ENCODE measurements at places on chromosomes 1 and 21.

DNA sequence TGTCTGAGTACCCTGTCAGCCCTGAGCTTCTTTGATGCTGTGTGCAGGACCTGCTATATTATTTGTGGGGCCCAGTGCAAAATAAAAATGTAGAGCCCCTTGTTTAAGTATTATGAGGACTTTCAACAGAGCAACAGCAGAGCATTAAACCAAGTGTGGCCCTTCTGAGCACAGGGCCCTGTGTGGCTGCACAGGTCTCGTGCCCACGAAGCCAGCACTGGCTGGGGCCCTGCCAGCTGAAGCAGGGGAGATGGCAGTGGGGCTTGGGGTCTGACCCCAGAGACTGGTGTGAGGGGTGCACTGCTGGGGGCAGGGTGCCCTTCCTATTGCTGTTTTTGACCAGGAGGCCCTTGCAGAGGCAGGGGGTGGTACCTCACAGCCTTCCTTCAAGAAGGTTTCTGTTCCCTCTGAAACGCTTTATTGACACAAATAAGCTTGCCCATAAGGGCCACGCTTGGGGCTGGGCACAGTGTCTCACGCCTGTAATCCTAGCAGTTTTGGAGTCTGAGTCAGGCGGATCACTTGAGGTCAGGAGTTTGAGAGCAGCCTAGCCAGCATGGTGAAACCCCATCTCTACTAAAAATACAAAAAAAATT lies 2.2 kb upstream of the SEMA4A start:
- no peak for DNase-seq

- DNase-seq: no peak
These were observed 17.4 kb upstream of the USP24 start for GRCh38 chr1:55232448-55233144.

DNA sequence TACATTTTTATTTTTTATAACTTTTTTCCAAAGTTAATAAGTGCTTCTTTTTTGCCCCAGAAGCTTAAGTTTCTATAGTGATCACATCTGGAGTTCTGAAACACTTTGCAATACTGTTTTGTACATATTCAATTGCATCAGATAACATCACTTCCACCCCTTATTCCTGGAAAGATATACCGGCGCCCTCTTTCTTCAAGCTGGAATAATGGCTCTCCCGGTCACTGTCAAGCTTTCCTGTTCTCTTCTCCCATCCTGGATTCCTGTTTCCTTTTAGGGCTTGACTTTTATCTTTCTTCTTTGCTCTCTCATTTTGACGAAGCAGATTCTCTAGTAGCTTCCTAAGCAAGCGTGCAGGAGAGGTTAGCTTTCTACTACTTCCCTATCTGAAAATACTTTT lies 1866.8 kb downstream of the MRPL39 start:
- no peak for DNase-seq

- no peak for DNase-seq
These were observed 493.2 kb upstream of the NFIA start for GRCh38 chr1:60589046-60589748.

DNA sequence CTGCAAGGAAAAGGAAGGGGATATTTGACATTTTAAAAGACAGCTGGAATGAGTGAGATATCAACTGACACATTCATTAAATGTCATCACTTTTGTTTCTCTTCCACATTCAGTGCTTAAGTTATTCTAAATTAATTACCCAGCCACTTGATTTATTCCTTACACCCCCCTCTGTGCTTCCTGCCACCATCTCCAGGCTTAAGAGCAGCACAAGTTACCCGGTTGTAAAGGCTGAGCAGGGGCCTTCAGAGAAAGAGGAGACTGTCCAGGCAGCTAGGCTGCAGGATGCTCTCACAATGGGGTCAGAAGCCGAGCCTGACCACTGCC lies 71.4 kb downstream of the SYT6 start:
- no peak for DNase-seq

GRCh38 chr1:64228167-64228957 lies 24.9 kb downstream of the UBE2U start:
- no peak for DNase-seq

GRCh38 chr1:218164930-218165700 lies 120.0 kb upstream of the RRP15 start:
- no peak for DNase-seq

- DNase-seq: no peak
These were observed 73.1 kb upstream of the EDEM3 start for GRCh38 chr1:184827600-184828368.

DNA sequence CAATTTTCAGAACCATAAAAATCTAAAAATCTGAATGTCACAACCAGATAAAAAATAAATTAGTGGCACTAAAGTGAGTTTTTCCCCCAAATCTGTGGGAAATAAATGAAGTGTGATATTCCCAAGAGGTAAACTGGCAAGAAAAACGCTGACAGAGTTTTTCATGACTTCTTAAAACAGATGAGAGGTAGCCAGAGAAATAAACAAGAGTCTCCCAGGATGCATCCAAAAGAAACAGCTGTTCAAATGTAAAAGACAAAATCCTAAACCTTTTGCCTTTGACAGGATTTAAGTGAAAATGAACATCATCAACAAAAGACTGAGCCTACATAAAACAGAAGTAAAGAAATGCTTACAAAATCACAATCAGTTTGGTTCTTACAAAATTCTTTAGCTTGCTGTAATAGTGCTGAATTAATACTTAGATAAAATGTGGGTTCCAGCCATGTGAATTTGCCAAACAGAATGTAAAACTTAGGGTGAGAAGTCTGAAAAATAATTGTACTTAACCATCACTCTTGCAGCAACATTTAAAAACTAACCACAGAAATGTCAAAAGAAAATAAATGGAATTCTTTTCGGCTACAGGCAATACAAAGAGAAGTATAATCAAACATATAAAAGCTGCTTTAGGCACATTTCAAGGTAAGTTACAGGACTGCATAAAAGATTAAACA lies 133.6 kb downstream of the EIF4G3 start:
- no peak for DNase-seq

GRCh38 chr1:7941437-7941793 lies 776 bp upstream of the TNFRSF9 start:
- DNase-seq: no peak

DNA sequence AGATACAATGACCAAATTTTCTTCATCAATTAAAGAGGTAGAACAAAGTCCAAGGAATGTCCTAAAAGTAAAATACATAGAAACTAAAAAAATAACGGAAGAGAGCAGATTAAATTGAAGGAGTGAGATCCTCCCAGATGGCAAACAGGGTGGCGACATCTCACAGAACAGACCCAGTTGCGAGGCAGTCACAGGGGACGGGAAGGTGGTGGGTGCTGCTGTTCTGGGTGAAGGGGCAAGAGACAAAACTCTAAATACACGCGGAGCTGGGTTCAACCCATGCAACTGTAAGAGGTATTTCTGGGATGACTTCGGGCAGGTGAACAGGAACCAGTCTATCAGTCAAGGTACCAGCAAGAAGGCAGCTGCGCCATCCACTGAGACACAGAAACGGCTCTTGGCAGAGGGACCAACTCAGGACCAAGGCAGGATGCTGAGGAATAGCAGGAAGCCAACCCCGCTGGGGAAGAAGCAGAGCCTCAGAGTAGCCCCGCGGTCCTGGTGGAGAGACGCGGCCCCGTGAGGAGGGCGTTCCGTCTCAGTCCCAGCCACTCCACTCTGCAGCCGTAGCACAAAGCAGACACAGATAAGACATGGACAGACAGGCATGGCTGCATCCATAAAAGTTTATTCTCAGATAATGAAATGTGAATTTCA lies 32.2 kb downstream of the WDR4 start:
- no peak for DNase-seq

GRCh38 chr21:43605320-43606215 lies 53.7 kb downstream of the HSF2BP start:
- DNase-seq: no peak

DNA sequence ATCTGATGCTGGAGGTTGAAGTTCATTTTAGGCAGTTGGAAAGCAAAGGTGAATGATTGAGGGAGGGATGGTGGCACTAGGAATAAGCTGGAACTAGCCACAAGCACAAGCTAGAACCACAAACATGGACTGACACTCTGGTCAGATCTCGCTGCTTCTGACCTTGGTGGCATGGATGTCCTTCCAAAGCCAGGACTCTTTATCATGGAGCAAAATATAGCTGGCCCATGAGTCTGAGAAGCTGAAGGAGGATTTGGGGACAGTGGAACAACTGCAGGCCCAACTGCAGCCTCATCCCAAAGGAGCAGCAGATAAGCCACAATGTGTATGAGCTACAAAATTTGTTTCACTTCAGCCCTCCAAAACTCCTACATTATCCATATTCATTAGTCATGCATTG lies 35.5 kb downstream of the SRSF11 start:
- DNase-seq: no peak

DNA sequence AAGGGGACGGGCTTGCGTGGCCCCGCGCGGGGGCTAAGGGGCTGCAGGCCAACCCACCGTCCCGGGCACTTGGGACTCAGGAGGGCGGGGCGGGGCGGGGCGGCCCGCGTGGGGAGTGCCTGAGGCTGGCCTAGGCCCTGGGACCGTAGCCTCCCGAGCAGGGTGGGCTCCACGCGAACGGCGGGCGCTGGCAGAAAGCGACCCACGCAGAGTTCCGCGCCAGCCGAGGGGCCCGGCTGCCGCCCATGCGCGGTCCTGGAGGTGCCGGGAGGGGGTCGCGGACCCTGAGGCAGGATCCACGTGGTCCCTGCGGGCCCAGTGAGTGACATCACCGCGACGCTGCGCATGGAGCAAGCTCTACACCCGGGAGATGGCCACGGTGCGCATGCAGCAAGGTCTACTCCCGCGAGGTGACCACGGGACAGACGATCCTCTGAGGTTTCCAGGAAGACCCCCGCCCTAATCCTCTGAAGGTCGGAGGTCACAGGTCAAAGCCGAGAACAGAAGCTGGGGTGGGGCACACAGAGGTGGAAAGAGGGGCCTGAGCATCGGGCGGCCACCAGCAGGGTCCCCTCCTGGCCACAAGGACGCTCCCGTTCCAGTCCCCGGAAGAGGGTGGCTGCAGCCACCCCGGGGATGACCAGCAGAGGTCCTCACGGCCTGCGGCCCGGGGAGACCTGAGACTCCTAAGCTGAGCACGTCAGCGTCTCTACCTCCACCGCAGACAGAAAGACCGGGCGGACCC lies 13.5 kb upstream of the SLC19A1 start:
- peak; percentile 84 for DNase-seq

GRCh38 chr1:33292726-33293340 lies 28.1 kb downstream of the A3GALT2 start:
- DNase-seq: no peak

DNA sequence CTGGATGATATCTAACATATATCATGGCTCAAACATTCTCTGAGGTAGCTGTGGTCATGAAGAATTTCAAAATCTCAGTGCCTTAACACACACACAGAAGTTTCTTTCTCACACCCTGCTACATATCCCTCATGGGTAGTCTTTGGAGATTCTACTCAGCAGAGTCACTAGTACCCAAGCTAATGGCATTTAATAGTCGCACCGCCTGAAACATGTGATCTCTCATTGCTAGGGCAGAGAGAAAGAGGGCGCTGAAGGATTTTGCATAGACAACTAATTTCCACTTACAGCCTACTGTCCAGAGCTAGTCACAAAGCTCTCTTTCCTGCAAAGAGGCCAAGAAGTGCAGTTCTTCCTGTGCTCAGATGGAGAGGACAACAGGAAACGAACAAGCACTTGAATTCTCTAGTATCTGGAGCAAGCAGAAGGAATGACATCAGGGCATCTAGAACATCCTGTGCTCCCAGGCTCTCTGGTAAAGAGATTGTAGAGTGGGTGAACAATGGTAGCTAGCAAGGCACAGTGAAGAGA lies 183.4 kb upstream of the PTBP2 start:
- no peak for DNase-seq

- DNase-seq: no peak
These were observed 407.0 kb downstream of the AMY1C start for GRCh38 chr1:104156738-104157137.

- no peak for DNase-seq
These were observed 3.9 kb downstream of the PLA2G2D start for GRCh38 chr1:20115479-20115878.

DNA sequence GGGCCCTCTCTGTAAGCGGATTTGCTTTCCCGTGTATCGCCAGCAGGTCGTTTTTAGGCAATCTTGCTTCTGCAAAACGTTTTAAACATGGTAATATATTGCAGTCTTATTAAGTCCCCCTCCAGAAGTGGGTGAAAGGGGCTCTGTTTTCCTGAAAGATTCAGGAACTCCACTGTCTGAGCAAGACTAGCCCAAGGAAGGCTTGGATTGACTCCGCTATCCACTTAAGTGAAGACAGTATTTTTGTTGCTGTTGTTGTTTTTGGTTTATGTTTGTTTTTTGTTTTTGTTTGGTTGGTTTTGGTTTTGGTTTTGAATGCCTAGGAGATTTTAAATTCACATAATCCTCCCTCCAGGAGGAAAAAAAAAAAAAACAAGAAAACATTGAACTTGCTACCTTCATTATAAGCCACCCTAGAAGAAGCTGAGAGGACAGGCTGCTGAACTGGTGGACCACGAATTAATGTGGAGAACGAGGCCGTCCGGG lies 29.1 kb upstream of the NFIA start:
- DNase-seq: no peak

DNA sequence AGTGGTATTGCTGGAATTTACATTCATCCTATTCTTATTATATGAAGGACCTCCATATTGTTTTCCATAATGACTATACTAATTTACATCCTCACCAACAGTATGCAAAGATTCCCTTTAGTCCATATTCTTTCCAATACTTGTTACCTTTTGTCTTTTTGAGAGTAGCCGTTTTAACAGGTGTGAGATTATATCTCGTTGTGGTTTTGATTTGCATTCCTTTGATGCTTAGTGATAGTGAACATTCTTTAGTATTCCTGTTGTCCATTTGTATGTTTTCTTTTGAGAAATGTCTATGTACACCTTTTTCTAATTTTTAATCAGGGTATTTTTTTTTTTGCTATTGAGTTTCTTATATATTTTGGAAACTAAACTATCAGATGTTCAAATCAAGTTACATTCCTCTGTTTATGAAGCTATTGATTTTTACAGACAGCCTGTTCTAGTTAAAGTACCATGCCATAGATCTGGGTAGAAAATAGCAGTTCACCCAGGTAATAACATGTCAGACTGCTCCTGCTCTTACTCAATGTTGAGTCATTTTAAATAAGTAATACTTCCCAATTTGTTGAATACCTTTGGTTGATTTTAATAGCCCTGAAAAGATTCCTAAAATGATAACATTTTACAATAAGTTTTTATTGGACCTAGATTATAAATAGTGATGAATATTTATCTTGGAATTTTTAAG lies 1108.7 kb downstream of the NCAM2 start:
- no peak for DNase-seq

GRCh38 chr1:207867136-207868109 lies 43.5 kb downstream of the CD34 start:
- DNase-seq: no peak

GRCh38 chr21:45208627-45208951 lies 79.1 kb downstream of the POFUT2 start:
- DNase-seq: no peak

DNA sequence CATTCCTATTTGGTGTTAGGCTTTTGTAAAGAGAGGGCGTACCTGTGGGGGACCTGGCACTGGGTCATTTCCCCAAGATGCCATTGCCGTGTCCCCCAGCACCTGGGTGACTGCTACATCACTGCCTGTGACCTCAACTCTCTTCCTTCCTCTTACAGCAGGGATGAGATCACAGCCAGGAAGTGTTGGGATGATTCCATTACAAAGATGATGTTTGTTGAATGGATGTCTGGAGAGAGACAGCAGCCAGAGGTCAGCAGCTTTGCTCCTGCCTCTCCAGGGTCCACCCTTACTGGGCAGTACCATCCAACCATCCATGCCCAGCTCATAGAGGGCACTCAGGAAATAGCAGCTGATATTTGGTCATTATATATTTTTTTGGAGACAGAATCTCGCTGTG lies 35.1 kb downstream of the TMEM51 start:
- no peak for DNase-seq

- DNase-seq: peak; percentile 36
These were observed 2.5 kb downstream of the WLS start for GRCh38 chr1:68229650-68230483.

GRCh38 chr1:45246760-45247159 lies 40.4 kb upstream of the ZSWIM5 start:
- no peak for DNase-seq
